ENCODE measurements at places on chromosomes 7 and 10.
A peak's percentile ranks its signal among the peaks of the same experiment; 100 is the strongest.

DNA sequence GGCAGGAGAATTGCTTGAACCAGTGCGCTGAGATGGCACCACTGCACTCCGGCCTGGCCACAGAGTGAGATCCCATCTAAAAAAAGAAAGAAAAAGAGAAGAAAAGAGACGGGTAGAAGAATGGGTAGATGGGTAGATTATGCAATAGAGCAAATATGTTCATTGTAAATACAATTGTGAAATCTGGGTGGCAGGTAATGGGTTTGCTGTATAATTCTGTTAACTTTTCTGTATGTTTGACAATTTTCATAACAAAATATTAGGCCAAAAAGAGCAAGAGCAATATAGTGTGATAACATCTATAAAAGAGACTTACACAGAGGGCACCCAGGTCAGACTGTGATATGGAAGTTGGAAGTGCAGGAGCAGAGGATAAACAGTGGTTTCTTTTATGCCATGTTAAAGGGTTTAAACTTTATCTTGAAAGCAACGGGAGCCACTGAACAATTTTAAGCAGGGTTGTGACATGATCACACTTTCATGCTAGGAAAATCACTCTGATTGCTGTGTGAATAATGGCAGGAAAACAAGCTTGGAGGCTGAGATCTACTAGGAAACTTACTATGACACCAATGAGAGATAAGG lies 6.7 kb upstream of the COL28A1 start:
- DNase-seq, result no peak

- no peak for DNase-seq
Observed at GRCh38 chr7:37912756-37913155, 3.9 kb downstream of the SFRP4 start.

DNA sequence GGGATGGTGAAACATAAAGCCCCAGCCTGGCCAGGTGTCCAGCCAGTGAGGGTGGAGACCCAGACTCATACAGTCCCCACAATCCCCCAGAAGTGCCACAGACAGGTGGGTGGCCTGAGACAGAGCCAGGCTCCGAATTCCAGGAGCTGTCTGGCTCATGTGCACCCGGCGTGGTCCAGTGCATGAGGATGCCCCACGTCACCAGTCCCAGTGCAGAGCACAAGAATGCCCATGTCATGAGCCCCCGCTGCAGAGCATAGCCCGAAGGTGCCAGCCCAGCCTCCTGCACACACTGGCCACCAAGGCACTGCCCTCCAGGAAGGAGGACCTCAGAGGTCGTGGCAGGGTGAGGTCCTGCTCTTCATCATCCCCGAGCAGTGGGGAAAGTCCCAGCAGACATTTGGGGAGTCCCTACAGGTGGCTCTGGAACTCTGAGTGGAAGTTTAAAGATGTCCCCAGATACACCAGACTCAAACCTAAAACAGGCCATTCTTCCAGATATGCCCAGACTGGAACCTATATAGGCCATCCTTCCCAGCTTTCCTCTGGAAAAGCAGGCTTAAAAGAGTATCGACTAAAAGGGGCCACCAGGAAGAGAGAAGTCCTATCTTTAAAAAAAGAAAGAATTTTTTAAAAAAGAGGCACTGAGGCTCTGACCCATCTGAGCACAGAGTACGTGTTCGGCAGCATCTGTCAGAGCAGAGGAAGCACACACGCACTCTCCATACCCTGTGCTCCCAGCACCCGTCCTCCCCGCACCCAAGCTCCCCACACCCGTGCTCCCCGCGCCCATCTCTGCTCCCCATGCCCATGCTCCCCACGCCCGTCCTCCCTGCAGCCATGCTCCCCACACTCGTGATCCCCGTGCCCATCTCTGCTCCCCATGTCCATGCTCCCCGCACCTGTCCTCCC lies 11.5 kb downstream of the DIP2C start:
- no peak for DNase-seq

DNA sequence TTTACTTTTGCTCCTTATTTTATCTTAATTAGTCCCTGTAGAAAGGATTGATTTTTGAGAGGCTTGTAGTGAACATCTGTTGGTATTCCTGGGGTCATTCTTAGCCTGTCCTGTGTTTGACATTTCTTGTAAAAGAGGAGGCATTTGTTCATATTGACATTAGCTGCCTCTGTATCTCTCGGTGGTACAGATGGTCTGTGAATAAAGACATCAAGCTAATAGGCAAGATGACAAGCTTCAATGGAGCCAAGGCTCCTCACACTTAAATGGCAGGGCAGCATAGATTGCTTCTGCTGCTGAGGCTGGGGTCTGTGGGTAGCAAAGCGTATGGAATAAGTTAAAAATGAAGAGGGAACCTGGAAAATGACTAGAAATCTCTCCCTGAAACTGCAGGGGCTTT lies 687.6 kb downstream of the LRMDA start:
- no peak for DNase-seq

DNA sequence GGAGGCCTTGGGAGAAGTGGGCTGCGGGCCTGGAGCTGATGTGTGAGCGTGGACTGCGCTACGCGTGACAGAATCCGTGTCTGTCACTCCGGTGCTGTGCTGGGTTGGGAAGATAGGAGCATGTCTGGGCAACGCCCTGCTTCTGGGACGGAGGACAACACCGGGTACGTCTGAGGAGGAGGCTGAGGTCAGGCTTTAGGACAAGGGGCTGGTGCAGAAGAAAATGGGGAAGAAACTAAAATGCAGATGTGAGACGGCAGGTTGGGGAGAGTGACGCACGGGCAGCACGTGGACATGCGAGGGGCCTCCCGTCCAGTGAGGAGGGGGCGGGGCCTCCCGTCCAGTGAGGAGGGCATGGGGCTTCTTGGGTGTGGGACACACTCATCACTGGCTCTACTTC lies 207.4 kb downstream of the DNAJB6 start:
- DNase-seq, result no peak

DNA sequence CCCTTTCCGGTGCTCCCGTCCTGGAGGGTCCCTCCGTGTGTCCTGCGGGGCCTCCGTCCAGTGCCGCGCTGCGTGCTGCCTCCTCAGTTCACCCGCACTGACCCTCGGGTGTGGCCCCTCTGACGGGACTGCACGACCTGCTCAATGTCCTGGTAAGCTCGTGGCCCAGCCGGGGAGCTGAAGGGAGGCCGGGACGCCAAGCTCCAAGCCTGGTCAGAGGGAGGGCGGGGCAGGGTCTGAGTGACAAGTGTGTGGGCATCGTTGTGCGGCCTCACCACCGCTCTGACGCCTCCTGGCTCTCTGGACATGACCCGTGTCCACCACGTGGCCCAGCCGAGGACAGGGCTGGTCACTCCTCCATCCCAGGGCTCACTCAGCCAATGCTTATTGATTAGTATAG lies 25.9 kb downstream of the FAM20C start:
- no peak for DNase-seq

GRCh38 chr10:114281006-114281405 lies 42.0 kb downstream of the VWA2 start:
- DNase-seq, result no peak

- DNase-seq, result no peak
Observed at GRCh38 chr7:28070297-28071055, 110.1 kb downstream of the JAZF1 start.

DNA sequence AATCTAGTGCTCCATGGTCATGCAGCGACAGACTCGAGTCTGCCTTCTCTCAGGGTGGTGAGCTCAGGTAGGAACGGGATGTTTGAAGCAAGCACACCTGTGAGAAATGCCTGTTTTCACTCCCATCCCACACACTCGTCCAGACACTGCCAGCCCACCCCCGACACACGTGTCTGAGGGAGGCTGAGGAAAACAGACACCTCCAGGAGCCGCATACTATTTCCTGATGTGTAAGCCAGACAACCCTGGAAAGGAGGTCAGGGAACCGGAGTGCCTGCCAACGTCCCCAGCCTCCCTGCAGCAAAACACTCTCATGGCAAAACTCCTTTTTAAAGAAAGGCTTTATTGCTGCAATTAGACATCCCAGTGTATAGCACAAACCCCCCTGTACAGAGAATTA lies 80.2 kb downstream of the ALOX5 start:
- no peak for DNase-seq

DNA sequence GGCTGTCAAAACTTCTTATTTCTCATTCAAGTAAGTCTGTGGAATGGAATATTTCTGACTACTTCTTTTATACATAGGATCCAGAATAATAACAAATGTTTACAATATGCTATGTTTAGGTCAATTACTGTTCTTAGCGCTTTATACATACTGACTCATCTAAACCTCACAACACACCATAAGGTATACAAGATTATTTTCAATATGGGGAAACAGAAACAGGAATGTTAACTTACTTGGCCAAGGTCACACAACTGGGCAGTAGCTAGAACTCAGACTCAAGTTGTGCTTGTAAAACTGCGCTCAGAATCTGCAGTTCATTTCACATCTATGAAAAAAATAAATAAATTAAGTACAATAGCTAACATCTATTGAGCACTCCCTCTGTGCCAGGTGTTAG lies 168.0 kb downstream of the GNAI1 start:
- DNase-seq, result no peak

- no peak for DNase-seq
Observed at GRCh38 chr10:76968483-76968882, 669.1 kb downstream of the KCNMA1 start.

GRCh38 chr10:37643187-37643586 lies 214.2 kb downstream of the ZNF248 start:
- no peak for DNase-seq

DNA sequence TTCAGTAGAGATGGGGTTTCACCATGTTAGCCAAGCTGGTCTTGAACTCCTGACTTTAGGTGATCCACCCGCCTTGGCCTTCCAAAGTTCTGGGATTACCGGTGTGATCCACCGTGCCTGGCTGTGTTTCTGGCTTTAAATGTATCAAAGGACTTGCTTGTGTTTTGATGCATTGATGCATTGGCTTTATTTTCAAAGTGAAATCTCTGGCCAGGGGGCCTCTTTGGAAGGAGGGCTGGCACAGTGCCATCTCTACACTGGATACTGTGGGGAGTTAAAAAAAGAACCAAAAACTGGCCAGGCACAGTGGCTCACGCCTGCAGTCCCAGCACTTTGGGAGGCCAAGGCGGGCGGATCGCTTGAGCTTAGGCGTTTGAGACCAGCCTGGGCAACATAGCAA lies 16.0 kb downstream of the MNX1 start:
- no peak for DNase-seq

- no peak for DNase-seq
Observed at GRCh38 chr7:38312821-38313220, 39.4 kb upstream of the TARP start.

GRCh38 chr7:3378390-3379150 lies 77.5 kb downstream of the SDK1 start:
- DNase-seq, result no peak

DNA sequence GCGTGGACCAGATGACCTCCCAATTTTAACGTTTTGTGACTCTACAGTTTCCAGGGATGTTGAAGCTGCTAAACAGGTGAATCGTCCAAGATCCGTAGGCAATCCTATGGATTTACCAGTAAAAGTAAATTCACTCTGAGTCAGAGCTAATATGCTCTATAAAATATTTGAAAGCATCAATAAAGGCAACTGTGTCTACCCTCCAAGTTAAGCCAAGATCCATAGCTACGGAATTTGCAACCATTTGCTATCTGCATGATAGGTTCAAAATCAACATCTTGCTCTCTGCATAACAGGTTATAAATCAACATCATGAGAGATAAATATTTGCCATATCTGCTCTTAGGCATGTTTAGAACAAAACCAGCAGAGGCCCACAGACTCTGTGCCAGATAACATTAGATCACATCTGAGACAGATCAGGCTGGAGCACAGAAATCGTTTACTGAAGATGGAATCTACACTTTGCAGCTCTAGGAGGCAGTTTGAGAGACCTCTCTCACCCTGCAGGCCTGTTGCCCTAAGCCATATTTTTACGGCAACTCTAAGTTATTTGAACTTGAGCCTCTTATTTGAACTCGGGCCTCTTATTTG lies 80.7 kb upstream of the PDCD4 start:
- no peak for DNase-seq

GRCh38 chr10:78426181-78426580 lies 392.5 kb downstream of the RPS24 start:
- DNase-seq, result no peak

DNA sequence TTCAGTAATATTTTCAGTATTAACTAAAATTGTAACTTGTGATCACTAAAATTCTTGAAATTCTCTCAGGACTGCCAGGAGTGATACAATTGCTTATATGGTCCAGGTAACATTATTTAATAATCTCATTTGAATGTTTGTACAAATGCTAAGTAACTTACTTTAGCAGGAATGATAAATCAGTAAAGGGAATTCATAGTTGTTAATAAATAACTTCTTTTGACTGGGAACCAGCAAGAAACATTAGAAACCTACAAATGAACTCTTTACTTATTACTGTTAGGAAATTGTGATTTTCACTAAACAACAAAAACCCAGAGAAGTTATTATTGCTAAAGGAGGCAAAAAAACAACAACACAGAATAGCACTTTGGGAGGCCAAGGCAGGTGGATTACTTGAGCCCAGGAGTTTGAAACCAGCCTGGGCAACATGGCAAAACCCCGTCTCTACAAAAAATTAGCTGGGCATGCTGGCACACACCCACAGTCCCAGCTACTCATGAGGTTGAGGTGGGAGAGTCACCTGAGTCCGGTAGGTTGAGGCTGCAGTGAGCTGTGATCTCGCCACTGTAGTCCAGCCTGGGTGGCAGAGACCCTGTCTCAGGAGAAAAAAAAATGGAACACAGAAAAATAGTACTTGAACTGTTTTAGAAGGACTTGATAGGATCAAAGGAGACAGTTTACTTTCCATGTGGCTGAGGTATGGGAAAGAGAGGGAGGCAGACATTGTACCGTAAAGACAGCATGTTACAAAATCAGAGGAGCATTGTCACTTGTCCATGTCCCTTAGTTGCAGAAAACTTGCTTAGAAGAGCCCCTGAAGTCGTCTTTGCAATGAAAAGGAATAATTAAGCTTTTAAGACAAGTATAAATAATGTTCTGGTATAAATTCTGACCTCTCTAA lies 53.1 kb downstream of the SHOC2 start:
- DNase-seq, result peak; percentile 1

GRCh38 chr10:20088061-20088701 lies 271.9 kb downstream of the PLXDC2 start:
- DNase-seq, result no peak

DNA sequence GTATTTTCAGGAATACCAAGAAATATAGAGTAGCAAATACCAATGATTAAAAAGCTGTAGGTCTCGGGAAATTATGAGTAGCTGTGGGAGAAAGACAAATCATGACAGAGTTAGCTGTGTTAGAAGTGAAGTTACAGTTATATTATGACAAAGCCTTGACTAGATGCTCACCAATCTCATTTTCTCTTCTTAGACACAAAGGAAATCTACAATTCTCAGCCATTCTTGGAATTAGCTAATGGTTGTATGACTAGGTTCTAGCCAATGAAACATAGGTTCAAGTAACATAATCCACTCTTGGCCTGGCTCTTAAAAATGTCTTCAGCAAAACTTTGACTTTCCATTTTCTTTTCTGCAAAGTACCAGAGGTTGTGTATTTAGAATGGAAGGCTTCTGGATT lies 228.8 kb upstream of the MTPN start:
- DNase-seq, result no peak

GRCh38 chr7:122412883-122413282 lies 108.3 kb upstream of the FEZF1 start:
- no peak for DNase-seq
